ENCODE measurements at places on chromosomes 1 and 21.
A peak's percentile ranks its signal among the peaks of the same experiment; 100 is the strongest.

DNA sequence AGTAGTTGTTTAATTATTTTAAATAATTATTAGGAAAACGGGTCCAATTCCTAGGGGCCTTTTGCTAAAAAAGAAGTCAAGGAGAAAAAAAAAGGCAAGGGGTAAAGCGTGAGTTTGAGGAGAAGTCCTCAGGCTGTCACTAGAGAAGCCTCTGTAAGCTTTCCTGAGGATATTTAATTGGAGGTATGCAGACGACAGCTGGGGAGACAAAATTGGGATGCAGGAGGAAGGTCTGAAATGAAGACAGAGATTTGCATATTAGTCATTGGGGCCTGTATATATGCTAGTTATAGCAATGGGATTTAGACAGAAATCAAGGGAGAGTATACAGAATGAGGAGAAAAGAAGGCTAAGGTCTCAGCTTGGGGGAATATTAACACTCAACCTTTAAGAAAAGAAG is 8.6 kb downstream of the ATP6V1G3 start:
- DNase-seq: no peak

DNA sequence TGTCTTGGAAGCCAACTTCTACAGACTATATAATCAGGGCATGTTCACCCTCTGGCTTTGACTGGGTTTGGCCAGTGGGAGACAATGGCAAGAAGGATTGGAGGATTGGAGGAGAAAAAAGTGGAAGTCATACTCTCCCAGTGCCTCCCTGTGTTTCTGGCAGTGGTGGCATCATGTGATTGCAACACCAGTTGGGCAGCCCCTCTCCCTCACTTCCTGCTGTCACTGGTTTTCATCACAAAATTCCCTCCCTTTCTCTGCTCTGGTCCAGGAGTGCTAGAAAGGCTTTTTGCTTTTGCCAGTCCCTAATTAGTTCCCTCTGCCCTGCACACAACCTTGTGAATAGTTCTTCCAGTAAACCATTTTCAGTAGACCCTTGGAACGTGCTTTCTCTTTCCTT is 3.7 kb upstream of the QSOX1 start:
- no peak for DNase-seq

GRCh38 chr21:33370305-33370704 is 32.9 kb upstream of the IFNGR2 start:
- DNase-seq: no peak

DNA sequence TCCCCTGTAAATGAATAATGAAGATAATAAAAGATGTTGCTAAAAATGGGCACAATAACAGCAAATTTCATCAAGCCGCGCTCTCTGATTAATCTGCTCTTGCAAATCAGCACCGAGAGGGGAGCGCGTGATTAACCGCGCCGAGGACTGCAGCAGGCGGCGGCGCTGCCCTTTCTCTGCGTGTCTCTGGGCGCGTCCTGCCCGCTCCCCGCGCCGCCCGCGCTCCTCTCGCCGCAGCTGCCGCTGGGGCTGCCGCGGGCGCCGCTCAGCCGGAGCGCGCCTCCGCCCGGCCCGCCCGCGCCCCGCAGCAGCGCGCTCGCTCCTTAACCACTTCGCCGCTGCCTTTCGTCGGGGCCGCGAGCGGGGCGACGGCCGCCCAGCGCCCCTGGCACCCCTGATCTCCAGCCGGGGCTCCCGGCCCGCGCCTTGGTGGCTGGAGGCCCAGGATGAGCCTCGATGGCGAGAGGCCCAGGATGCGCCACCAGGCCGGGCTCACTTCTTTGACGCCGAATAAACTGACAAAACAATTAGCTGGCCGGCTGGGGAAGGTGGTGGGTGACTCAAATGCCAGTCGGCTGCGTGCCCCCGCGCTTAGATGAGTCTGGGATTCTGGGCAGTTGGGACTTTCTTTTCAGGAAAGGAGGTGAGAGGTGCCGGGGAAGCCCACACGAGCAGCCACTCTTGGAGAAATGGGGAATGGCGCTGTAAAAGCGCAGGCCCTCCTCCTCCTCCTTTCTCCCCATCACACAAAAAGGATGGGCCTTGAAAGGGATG is 221.4 kb upstream of the PKN2 start:
- DNase-seq: no peak

DNA sequence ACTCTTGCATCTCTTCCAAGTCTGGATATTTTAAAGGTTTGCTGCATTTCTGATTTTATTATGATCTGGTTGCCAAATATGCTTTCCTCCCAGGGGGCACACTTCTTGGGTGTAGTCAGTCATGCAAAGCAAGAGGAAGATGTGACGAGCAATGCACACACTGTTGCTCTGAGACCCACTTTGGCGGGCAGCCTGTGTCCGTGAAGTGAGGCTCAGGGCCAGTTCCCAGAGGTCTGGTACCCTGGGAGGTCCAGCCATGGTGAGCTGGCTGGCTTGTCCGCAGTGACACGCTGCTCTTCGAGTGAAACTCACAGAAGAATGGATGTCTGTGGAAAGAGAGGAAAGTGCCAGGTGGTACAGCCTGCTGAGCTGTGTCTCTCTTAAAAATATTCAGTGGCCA is 52.8 kb upstream of the EDN2 start:
- no peak for DNase-seq

DNA sequence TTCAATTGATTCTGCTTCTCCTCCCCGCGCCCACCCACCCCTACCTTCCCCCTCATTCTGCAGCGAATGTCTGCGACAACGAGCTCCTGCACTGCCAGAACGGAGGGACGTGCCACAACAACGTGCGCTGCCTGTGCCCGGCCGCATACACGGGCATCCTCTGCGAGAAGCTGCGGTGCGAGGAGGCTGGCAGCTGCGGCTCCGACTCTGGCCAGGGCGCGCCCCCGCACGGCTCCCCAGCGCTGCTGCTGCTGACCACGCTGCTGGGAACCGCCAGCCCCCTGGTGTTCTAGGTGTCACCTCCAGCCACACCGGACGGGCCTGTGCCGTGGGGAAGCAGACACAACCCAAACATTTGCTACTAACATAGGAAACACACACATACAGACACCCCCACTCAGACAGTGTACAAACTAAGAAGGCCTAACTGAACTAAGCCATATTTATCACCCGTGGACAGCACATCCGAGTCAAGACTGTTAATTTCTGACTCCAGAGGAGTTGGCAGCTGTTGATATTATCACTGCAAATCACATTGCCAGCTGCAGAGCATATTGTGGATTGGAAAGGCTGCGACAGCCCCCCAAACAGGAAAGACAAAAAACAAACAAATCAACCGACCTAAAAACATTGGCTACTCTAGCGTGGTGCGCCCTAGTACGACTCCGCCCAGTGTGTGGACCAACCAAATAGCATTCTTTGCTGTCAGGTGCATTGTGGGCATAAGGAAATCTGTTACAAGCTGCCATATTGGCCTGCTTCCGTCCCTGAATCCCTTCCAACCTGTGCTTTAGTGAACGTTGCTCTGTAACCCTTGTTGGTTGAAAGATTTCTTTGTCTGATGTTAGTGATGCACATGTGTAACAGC is 339.9 kb downstream of the NTNG1 start:
- DNase-seq: no peak

DNA sequence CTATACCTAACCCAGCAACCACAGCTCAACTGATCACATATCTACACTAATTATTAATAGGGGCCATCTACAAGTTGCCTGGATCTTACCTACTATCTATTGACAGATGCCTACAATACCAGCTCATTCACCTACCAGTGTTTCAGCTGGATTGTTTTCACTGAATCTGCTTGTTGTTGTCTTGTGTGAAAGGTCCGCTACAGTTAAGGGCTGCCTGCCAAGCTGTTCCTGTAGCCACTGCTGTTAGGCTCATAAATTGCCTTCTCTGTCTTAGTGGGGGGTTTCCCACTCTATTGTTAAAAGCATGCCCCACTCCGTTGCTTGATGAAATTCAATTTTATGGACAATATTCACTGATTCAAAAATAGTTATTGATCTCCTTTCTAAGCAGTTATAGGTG is 199.7 kb upstream of the TMPRSS15 start:
- no peak for DNase-seq

- DNase-seq: no peak
Observed at GRCh38 chr1:95168761-95169351, 51.7 kb downstream of the TLCD4 start.

GRCh38 chr1:171455967-171456366 is 29.4 kb upstream of the PRRC2C start:
- DNase-seq: no peak

DNA sequence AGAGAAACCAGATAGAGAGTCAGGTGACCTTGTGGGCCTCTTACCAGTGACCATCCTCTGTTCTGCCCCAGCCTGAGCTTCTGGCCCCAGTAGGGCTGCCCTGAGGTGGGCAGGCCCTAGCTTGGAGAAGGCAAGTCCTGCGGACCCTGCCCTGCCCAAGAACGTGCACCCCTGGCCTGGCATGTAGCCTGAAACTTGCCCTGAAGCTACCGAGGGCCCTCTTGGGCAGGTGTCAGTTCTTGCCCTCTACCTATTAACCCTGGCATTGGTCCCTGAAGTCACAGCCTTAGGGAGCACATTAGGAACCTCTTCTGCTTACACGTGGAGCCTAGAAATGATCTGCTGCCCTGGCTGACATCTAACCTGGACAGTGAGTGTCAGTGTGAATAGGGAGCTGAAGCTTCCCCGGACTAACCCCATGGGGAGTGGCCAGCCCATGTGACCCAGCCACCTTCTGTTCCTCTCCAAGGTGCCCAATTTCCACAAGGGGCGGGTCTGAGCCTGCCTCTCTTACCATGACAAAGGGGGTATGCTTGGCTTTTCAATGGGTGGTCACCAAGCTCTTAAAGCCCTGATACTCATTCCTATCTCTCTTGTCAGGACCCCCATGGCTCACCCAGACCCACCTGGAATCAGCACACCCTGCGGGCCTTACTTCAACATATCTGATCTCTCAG is 163.0 kb downstream of the ZSCAN20 start:
- no peak for DNase-seq

- no peak for DNase-seq
Observed at GRCh38 chr1:108972951-108973350, 9.7 kb upstream of the CLCC1 start.

DNA sequence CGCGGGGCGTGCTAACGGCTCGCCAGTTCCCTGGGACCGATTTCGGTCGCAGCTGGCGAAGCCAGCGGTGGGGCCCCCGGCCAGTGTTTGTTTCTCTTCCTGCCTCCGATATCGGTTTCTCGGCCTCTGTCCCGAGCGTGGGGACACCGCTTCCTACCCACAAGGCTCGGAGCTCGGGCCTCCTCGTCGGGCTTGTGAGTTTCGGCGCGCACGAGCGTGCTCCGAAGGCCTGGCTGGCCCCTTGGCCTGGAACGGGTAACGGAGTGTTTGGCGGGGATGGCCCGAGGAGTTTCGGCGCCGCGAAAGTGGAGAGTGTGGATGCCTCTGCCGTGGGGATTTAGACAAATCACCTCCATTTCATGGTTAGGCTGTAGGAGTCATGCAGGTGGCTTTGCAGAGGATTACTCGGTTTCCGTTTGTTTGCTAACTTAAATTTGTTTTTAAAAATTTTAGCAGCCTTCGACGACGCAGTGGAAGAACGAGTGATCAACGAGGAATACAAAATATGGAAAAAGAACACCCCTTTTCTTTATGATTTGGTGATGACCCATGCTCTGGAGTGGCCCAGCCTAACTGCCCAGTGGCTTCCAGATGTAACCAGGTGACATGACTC is 559 bp downstream of the RBBP4 start:
- DNase-seq: no peak

- no peak for DNase-seq
Observed at GRCh38 chr1:14113841-14114567, 414.0 kb downstream of the PRDM2 start.

DNA sequence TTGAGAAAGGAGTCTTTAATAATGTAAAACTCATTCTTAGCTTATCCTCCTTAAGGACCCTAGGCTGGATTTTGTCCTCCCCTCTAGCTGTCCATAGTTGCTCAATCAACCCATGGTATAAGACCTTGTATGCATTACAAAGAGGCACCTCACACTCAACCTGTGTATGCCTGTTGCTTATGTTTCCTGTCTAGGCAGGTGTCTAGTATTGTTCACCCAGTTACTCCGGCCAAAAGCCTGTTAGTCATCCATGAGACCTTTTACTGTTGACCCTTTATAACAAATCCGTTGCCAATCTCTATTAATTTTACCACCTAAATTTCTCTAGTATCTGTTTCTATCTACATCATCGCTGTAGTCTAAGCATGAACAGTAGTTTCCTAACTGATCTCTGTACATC is 3.7 kb downstream of the LYPLAL1 start:
- DNase-seq: no peak

DNA sequence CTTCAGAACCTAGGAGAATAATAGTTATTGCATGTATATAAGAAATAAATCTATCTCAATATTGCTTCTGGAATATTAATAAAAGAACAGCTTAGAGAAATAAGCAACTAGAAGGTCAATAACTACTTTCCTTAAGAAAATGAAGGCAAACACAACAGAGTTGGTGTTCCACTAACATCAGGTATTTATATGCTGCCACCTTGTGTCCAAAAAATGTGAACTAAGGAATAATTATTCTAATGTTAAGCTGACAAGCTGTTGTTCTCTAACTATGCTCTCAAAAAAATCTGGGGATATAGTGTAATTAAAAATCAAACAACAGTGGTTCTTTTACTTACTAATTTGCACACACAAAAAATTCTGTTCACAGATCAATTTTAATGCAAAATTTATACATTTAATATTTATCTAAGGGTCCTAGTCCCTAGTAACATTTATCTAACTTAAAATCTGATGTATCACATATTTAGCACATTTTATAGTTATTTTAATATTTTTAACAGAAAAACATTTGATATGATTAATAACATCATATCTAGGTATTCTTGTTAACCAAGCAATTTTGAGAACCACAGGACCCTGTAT is 39.6 kb downstream of the UCHL5 start:
- DNase-seq: peak; percentile 59

- no peak for DNase-seq
Observed at GRCh38 chr1:2160451-2161300, 33.9 kb downstream of the FAAP20 start.

DNA sequence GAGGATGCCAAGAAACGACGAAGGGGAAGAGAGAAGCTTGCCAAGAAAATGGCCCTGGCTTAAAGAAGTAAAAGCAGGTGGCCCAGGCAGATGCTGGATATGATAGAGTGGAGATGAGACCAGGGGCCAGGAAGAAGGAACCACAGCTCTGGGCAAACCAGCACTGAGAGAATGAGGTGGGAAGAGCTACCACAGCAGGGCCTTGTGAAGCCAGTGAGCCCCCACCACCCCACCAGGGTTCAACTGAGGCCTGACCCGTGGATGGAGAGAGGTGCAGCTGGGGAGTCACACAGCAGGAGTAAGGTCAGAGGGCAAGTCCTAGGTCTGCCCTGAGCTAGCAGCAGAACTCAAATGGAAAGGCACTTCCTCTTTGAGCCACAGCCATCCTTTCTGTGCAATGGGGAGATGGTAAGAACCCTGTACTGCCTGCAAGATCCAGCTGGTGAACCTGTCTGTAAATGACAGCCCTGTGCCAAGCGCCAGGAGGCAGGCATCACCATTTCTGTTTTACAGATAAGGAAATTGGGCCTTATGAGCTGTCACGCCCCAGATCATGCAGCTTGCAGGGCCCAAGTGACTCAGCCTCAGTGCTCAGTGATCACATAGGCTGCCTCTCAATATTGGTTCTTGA is 8.5 kb downstream of the SH3BGRL3 start:
- no peak for DNase-seq
